ENCODE measurements at places on chromosomes 6 and 20. TPM values are rescaled to one million over a fixed set of nuclear protein-coding genes. Genes with fewer than 3 reads are reported as not detected.

GRCh38 chr20:32285621-32286371 is 8.3 kb downstream of the KIF3B start:
- DNase-seq = peak; percentile 20

DNA sequence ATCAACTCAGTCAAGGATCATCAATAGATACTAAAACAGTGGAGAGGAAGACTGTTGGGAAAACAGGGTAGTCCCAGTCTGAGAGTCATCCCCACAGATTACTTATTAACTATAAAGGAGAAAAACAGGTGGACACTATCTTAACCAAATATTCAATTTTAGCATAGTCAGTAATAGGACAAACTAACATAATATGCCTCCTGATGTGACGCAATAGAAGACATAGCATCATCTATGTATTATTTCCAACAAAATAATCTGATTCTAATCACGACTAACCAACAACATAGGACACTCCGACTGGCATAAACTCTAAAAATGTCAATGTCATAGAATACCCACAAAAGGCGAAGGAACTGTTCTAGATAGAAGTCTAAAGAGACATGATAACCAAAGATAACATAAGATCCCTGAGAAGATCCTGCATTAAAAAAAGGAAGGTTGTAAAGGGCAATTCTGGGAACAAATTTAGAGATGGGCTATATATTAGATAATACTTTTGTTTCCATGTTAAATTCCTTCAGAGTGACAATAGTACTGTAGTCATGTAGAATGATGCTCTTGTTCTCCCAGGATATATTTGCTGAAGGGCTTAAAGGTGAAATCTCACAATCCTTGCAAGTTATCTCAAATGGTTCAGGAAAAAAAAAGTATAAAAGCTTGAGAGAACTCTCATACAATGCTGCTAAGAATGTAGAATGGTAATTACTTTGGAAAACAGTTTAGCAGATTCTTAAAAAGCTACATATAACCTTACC is 28.9 kb downstream of the ILRUN start:
- DNase-seq = no peak

DNA sequence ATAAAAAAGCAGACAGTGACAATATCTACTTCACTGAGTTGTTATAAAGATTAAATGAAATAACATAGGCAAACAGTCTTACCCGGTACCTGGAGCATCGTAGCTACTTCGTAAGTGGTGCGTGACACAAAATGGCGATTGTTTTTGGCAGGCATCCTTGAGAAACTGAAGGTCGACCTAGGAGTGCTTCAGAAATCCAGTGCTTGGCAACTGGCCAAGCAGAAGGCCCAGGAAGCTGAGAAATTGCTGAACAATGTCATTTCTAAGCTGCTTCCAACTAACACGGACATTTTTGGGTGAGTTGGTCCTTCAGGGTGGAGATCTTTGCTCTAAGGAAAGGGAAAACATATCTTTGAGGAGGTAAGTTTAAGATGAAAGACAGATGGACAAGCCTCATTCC is 4.8 kb downstream of the BPIFA2 start:
- no peak for DNase-seq

GRCh38 chr6:109121411-109121810 is 26.1 kb downstream of the CEP57L1 start:
- DNase-seq = no peak

DNA sequence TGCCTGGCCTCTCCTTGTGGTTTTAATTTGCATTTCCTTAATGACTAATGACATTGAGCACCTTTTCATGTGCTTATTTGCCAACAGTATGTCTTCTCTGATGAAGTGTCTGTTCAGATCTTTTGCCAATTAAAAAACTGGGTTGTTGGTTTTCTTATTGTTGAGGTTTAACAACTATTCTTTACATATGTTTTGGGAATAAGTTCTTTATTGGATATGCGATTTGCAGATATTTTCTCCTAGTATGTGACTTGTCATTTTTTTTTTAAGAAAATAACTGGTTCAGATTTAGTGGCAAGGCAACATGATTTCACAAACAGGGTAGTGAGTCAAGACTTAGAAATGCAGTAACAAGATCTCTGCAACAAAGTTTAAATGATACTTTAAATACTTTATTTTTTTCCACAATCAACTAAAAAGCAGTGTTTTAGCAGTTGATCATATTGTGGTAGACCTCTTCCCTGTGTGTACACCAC is 67.8 kb downstream of the TIAM2 start:
- no peak for DNase-seq

GRCh38 chr20:15842872-15843271 is 730.4 kb downstream of the KIF16B start:
- no peak for DNase-seq

- no peak for DNase-seq
These were observed 31.1 kb upstream of the STXBP5 start for GRCh38 chr6:147173140-147173539.

DNA sequence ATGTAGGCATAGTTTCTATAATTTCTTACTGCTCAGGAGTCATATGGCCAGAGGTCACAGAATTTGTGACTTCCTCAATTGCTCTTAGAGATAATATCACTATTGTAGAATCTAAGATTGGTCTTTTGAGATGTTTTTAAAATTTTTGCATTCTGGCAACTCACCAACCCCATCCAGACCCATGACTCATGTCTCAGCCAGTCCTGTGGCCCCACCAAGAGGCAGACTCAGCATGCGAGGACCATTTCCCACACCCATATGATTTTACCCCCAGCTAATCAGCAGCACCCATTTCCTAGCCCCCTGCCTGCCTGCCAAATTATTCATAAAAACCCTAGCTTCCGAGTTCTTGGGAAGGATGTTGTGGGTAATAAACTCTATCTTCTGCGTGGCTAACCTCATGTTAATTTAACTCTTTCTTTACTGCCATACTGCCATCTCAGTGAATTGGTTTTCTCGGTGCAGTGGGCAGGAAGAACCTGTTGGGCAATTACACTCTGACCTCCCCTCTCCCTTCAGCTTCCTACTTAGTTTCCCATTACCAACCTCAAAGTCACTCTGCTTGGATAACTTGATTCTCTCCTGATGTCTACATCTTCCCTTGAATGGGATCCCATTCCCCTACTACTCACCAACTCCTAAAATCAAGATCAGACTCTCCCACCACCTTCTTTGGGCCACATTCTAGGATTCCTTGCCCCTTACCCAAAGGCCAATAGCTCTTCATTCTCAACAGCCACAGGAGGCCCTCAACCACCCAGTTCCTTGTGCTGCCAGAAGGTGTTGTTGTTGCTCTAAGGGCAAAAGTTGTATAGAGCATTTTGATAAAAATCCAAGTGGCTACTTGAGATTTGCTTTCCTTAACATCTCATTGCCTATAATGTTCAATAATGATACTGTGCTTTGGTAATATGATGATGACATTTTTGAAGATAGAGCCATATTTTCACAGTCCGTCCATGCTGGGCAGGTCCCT is 16.2 kb upstream of the IYD start:
- no peak for DNase-seq

DNA sequence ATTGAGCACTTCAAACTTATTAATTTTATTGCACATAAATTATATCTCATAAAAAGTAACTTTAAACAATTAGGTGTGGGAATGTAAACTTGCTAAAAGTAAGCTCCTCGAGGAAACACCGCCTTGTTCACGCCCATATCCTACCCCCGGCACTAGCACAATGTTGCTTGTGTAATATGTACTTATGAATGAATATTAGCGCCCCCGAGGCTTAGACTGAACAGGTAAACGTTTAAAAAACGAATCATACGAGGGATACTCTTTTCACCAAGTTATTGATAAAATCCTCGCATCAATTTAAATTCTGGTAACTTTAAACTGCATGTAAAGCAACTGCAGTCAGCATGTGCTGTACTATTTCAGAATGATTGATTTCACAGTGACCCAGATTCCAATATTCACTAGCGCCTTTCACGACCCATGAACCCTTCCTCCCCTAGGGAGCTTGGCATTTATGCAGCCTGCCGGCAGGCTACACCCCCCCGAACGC is 637 bp downstream of the TFB1M start:
- DNase-seq = no peak

RIN2 gene
- 2.7 TPM for total RNA-seq

IMPG1 gene
- total RNA-seq = not detected

PLEKHG1 gene
- total RNA-seq = 0.54 TPM

TRIM40 gene
- 0.26 TPM for total RNA-seq

EEF1A1 gene
- total RNA-seq = 6,475 TPM

ULBP2 gene
- total RNA-seq = 2.4 TPM

DLL1 gene
- total RNA-seq = 4.3 TPM
